ENCODE measurements at places on chromosomes 2 and 18.

GRCh38 chr2:128502200-128502599 is 183.5 kb upstream of the HS6ST1 start:
- H3K4me1 ChIP-seq = peaks cover 34% of the 10 kb centered on the region
- no peak overlapping the region for H3K4me3 ChIP-seq
- no peak overlapping the region for H3K27ac ChIP-seq
- DNase-seq = no peak

- no peak overlapping the region for H3K27ac ChIP-seq
- DNase-seq = no peak
- peaks cover 11% of the 10 kb centered on the region for H3K4me1 ChIP-seq
- H3K27me3 ChIP-seq = no peaks in the 10 kb centered on the region
- no peak overlapping the region for H3K4me3 ChIP-seq
- no peaks in the 10 kb centered on the region for H3K36me3 ChIP-seq
These were observed 125.3 kb upstream of the ZEB2 start for GRCh38 chr2:144645083-144645778.

DNA sequence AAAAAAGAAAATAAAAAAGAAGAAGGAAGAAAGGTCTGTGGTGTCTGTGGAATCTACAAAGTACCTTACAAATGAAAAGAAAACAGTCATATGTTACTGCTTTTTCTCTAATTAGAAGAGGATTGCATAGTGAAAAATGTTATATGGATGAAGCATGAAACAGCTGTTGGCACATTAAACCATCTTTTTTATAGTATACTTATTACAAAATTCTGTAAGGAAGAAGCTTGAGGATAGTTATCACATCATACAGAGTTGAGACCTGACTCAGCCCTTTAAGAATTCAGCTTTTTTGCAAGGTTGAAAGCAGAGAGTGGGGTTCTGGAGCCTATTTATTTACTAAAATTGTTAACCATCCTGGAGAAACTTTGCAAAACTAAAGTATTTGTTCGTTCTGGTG is 222.7 kb downstream of the PHLPP1 start:
- H3K27ac ChIP-seq = no peak overlapping the region
- peaks cover 6% of the 10 kb centered on the region for H3K36me3 ChIP-seq
- H3K4me3 ChIP-seq = no peak overlapping the region
- H3K27me3 ChIP-seq = no peaks in the 10 kb centered on the region

GRCh38 chr2:212536817-212537725 is 1.5 kb downstream of the ERBB4 start:
- no peak overlapping the region for H3K27ac ChIP-seq
- H3K4me3 ChIP-seq = peak overlapping the region; percentile 28
- peaks cover 26% of the 10 kb centered on the region for H3K4me1 ChIP-seq
- peaks cover 40% of the 10 kb centered on the region for H3K27me3 ChIP-seq
- DNase-seq = no peak

DNA sequence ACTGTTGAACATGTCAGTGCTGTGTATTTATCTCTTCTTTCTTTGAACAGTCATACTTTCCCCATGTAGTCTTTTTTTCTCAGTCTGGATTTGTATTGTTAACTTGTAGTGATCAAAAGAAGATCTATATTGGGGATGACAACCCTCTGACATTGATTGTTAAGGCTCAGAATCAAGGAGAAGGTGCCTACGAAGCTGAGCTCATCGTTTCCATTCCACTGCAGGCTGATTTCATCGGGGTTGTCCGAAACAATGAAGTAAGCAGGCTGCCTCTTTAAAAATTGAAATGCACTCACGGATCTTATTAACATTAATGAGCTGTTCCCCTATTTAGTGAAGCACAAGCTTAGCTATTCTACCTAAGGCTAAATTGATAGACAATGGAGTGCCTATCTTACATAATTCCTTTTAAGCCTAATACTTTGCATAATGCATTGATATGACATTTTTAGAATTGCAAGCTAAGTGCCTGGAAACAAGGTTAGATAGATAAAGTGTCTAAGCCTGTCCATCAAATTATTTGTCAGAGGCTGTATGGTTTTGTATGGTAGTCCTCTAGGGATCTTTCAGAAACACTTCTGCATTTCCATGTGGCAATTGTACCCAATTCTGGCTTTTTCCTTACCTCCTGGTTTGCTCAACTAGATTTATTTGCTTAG is 29.3 kb upstream of the FAM171B start:
- H3K4me3 ChIP-seq = no peak overlapping the region
- H3K27me3 ChIP-seq = no peaks in the 10 kb centered on the region
- DNase-seq = no peak
- H3K36me3 ChIP-seq = peaks cover 21% of the 10 kb centered on the region
- no peak overlapping the region for H3K27ac ChIP-seq
- no peaks in the 10 kb centered on the region for H3K4me1 ChIP-seq
